Osteocyte (in vitro differentiated cells): ENCODE measurements at places on chromosomes 12 and 14.
A peak's percentile ranks its signal among the peaks of the same experiment; 100 is the strongest.

GRCh38 chr12:47032644-47033043 is 46.8 kb upstream of the PCED1B start:
- H3K27me3 ChIP-seq: no peaks in the 10 kb centered on the region
- H3K36me3 ChIP-seq: no peaks in the 10 kb centered on the region
- no peak overlapping the region for H3K27ac ChIP-seq

- no peaks in the 10 kb centered on the region for H3K27me3 ChIP-seq
- no peak for DNase-seq
- no peaks in the 10 kb centered on the region for H3K36me3 ChIP-seq
Observed at GRCh38 chr14:68707482-68707881, 85.4 kb downstream of the ZFP36L1 start.

GRCh38 chr12:3631759-3632158 is 121.2 kb downstream of the CRACR2A start:
- no peaks in the 10 kb centered on the region for H3K36me3 ChIP-seq
- H3K27ac ChIP-seq: no peak overlapping the region
- no peaks in the 10 kb centered on the region for H3K27me3 ChIP-seq
- H3K4me1 ChIP-seq: no peaks in the 10 kb centered on the region
- DNase-seq: no peak

DNA sequence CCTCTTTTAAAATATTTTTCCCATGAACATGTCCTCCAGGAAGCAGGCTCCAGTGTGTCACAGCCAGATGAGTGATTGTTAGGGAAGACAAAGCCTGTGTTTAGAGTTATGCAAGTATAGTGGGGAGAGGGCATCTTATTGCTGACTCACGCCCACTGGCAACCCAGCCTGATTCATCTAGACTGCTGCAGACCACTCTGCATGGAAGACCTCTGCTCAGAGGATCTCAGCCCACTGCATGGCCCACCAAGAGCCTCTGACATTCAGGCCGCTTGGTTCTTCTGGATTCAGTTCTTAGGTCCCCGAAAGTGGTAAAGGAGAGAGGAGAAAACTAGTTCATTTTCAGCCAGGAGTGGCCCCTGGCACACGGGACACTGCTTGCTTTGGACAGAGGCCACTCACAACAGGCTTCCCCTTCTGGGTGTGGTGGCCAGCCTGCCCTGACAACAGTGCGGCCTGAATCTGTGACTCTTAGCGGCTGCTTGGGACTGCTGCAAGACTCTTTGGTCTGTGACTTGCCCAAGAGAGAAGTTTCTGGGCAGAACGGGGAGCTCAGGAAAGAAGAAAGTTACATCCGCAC is 266.3 kb downstream of the ZFP36L1 start:
- no peaks in the 10 kb centered on the region for H3K27me3 ChIP-seq
- DNase-seq: peak; percentile 53
- H3K4me3 ChIP-seq: no peak overlapping the region
- peaks cover 14% of the 10 kb centered on the region for H3K36me3 ChIP-seq
- H3K27ac ChIP-seq: no peak overlapping the region
- peaks cover 39% of the 10 kb centered on the region for H3K4me1 ChIP-seq

DNA sequence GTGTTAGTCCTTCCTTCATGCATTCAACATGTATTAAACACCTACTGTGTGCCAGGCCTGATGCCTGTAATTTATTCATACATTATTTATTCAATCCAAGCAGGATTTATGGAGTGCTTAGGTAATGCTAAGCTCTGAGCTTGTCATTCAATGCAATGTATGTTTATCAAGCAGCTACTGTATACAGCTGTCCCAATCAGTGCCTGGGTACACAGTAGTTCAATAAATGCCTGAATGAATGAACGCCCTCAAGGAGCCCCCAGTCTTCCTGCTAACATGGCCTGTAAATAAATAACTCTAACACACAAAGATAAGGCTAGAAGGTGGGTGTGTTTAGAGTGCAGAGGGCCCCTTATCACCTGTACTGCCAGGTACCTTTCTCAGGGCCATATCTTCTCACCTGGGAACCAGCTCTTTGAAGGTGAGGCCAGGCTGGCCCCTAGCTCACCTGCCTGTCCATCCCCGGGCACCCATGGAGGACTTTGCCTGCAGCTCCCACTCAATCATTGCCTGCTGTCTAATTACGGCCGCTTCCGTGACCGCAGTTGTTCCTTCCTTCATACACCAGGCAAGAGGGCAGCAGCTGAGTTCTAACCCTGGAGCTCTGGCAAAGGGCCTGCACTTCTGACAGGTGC is 20.0 kb upstream of the KDM2B start:
- peaks cover 1% of the 10 kb centered on the region for H3K4me1 ChIP-seq
- H3K36me3 ChIP-seq: peaks cover under 1% of the 10 kb centered on the region
- H3K4me3 ChIP-seq: no peak overlapping the region
- no peak for DNase-seq

- no peaks in the 10 kb centered on the region for H3K36me3 ChIP-seq
- peaks cover 50% of the 10 kb centered on the region for H3K4me1 ChIP-seq
- H3K27me3 ChIP-seq: no peaks in the 10 kb centered on the region
- peak overlapping the region; percentile 82 for H3K27ac ChIP-seq
- DNase-seq: peak; percentile 96
Observed at GRCh38 chr12:116426391-116427136, 132.6 kb upstream of the MAP1LC3B2 start.

DNA sequence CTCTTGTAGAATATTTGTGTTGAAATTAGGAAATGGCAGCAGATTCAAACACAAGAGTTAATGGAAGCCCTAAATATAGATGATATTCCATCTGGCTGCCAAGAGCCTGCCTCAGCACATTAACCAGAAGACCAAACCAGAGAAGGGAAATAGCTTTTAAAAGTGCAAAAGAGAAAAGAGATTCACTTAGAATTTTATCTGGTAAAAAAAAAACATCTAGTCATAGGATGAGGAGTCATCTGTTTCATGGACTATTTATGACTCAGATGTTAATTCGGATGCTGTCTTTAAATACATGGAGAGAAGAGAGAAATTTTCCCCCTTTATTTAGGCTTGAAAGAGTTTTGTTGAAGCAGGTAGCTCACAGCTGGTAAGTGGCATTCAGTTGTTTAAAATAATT is 201.6 kb upstream of the NUDT4 start:
- no peak overlapping the region for H3K4me3 ChIP-seq
- no peak for DNase-seq
- no peaks in the 10 kb centered on the region for H3K27me3 ChIP-seq
- H3K36me3 ChIP-seq: no peaks in the 10 kb centered on the region
- peaks cover 10% of the 10 kb centered on the region for H3K4me1 ChIP-seq
- peak overlapping the region; percentile 29 for H3K27ac ChIP-seq

- peaks cover 12% of the 10 kb centered on the region for H3K27me3 ChIP-seq
- no peak for DNase-seq
- H3K4me3 ChIP-seq: no peak overlapping the region
Observed at GRCh38 chr12:71799106-71799505, 40.5 kb upstream of the TBC1D15 start.
